GM12878 (cell line): ENCODE measurements at places on chromosomes 6 and 20. TPM values are rescaled to one million over a fixed set of nuclear protein-coding genes. Genes with fewer than 3 reads are reported as not detected.
A peak's percentile ranks its signal among the peaks of the same experiment; 100 is the strongest.

DNA sequence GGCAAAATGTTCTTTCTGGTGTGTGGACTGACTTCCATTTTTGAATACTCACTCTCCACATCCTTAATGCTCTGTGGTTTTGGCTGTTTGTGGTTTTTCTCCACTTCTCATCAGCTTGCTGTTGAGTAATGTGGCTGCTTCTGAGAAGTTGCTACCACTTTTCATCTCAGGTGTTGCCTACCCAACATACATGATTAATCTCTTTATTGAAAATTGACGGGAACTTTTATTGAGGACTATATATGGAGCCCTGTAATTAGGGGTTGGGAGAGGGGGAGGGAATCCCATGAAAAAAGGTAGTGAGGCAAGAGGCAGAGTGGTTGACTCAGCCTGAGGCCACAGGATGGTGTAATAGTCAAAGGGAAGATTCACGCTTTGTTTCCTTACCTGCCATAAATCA, 17.6 kb downstream of the IL22RA2 start:
- peak; percentile 48 for DNase-seq

DNA sequence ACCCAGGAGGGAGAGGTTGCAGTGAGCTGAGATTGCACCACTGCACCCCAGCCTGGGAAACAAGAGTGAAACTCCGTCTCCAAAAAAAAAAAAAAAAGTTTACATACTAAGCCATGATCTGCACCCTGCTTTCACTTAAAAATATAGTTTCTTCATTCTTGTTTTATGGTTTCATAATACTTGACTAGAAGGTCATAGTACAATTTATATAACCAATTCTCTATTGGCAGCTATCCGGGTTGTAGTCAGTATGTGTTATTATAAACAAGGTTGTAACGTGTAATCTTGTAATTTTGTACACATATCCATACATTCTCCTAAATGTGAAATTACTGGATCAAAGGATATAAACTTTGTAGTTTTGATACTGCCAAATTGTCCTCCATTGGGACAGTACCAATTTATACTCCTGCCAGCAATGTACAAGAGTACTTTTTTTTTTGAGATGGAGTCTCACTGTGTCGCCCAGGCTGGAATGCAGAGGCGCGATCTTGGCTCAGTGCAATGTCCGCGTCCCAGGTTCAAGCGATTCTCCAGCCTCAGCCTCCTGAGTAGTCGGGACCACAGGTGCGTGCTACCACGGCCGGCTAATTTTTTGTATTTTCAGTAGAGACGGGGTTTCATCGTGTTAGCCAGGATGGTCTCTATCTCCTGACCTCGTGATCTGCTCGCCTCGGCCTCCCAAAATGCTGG, 144.8 kb downstream of the GJA10 start:
- no peak for DNase-seq

Gene ENPP3
- total RNA-seq, result not detected in 2 replicates

- DNase-seq, result no peak
These were observed 756 bp downstream of the MOXD1 start for GRCh38 chr6:132400555-132400882.

GRCh38 chr20:36400909-36401735, 95.0 kb downstream of the DLGAP4 start:
- no peak for DNase-seq

Gene STXBP5
- total RNA-seq, result 11.1 and 13.2 TPM in 2 replicates

GRCh38 chr6:87684895-87685654, 17.0 kb downstream of the AKIRIN2 start:
- DNase-seq, result no peak

DNA sequence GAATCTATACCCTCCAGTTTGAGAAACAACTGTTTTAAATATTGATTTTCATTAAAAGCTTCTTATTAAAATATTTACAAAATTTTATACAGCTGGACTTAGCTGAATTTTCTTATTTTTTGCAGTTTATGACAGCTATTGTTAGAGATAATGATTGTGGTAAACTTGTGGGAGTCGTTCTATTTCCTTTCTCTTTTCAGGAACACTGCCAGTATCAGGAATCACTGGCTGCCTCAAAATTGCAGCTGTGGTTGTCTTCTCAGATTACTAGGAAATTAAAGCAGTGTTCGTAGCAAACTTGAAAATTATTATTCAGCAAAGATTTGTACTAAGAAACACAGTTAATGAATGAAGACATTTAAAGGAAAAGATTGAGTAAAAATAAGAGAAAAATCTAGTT, 311.0 kb downstream of the CENPW start:
- no peak for DNase-seq

DNA sequence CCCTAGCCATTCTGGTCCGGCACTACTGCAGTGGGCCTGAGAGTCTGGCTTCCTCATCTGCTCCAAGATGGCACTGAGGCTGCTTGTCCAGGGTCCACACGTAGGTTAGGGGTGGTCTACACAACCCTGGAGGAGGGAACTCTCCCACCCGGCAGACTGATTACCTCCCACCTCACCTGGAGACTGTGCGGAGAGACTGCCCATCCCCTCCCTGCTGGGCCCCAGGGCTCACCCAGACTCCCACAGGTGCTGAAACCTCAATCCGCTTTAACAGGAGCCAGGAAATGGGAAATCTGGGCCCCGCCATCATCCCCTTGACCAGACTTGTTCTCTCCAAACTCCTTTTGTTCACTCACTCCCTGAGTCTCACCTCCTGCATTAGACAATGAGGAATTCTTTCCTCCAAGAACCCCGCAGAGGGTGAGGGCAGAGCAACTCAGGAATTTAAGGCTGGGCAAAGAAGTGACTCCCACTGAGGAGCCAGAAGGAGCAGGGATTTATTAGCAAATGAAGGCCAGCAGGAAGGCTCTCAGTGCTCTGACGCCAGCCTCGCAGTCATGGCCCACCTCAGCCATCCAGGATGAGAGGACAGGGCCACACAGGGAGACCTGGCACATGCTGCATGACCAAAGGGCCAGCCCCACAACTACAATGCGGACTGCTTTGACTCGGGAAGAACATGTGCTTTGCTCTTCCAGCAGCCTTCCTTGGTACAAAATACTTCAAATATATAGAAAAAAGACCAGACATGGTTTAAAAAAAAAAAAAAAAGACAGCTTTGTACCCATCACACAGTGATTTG, 53.0 kb downstream of the CDK5RAP1 start:
- DNase-seq, result no peak

Gene PHACTR1
- 66.7 and 69.7 TPM in 2 replicates for total RNA-seq

DNA sequence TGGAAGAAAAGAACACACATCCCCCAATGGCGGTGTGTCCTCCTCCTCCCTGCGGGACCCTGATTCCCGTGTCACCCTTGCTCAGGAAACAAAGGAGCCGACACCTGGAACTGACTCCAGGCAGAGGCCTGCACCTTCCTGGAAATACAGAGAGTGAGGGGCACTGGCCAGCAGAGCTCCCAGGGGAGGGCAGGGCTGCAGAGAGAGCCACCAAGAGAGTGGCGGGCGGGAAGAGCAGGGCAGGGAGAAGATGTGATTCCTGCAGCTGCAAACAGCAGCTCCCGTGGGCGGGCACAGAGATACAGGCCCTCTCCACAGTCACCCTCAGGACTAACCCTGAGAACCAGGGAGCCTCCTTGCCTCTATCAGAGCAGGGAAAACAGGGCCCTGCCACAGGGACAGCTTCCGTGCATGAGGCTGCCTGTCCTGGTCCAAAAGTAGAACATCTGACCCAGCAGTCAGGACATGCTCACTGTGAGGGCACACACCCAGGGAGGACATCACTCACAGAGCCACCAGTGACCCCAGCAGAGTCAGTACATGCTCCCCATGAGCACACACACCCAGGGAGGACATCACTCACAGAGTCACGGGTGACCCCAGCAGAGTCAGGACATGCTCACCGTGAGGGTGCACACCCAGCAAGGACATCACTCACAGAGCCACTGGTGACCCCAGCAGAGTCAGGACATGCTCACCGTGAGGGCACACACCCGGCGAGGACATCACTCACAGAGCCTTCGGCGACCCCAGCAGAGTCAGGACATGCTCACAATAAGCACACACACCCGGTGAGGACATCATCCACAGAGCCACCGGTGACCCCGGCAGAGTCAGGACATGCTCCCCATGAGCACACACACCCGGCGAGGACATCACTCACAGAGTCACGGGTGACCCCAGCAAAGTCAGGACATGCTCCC, 193.1 kb downstream of the DLL1 start:
- DNase-seq, result no peak

Gene RAMACL
- 0.31 TPM in 1 of 2 replicates, not detected in the other for total RNA-seq

Gene SNAP25
- total RNA-seq, result not detected in 2 replicates

DNA sequence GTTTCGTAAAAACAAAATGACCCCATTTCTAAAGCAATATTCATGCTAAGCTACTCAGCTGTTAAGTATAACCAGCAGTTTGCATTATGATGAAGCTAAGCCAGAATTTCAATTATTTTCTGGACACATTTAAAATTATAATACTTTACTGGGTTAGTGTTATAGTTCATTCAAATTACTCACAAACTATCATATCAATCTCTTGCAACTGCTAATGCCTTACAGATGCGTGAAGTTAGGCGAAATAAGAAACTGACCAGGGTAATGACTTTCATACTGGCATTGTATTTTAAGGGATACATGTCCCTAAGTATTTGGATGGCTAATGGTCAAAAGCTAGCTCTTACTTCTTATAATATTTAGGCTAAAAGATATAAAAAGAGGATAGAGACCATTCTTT, 249.6 kb downstream of the TSHZ2 start:
- no peak for DNase-seq

GRCh38 chr20:33415948-33416347, 14.6 kb upstream of the CDK5RAP1 start:
- no peak for DNase-seq

Gene RGS17
- not detected in 2 replicates for total RNA-seq

- DNase-seq, result no peak
These were observed 12.9 kb upstream of the WFDC2 start for GRCh38 chr20:45456632-45457031.

GRCh38 chr6:140960566-140960965, 1172.2 kb upstream of the GJE1 start:
- no peak for DNase-seq

Gene OPN5
- not detected in 2 replicates for total RNA-seq

GRCh38 chr6:31154436-31154835, 3.2 kb downstream of the CCHCR1 start:
- DNase-seq, result no peak

Gene ARMH2
- 0.35 TPM in 1 of 2 replicates, not detected in the other for total RNA-seq

DNA sequence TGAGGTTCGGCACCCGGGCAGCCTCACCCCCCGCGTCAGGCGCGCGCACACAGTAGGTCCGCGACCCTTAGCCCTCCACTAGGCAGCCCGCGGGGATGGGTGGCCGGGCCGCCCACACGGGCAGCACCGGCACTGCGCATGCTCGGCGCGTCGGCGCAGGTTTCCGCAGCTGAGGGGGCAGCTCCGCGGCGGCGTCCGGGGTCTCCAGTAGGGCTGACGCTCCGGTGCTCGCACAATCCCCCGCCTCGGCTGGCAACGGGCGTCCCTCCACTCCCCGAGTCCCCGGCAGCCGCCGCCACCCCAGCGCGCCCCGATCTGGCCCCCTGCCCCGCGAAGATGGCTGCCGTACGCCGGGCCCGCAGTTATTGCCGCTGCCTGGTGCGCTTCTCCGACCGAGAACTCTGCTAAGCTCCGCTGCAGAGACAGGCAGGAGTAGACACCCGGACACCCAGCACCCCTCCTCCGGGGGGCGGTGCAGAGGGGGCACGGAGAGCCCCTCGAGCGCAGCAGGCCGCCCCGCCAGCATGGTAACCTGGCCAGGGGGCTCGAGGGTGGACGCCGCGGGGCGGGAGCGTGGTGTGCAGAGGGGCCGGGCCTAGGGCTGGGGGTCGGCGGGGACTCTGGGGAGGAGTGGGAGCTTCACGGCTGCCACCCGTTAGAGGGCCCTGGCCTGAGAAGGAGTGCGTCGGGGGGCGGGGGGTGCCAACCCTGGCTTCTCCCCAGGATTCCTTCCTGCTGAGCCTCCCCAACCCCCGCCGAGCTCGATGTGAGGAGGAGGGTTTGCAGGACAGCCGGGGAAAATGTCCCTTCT, at the start of gene FBXO9:
Gene FBXO9 (plus strand): TSS at position 139 of the 811 bp plus-strand sequence. CDS start 386 bp downstream, at position 525.
- DNase-seq, result no peak

Gene MCM9
- 11.4 and 11.7 TPM in 2 replicates for total RNA-seq

- DNase-seq, result no peak
These were observed 28.8 kb upstream of the SYNJ2 start for GRCh38 chr6:157952861-157953351.

- no peak for DNase-seq
These were observed 609.5 kb upstream of the ARID1B start for GRCh38 chr6:156167625-156168071.

- no peak for DNase-seq
These were observed 61.7 kb downstream of the TRIM27 start for GRCh38 chr6:28862077-28862476.

DNA sequence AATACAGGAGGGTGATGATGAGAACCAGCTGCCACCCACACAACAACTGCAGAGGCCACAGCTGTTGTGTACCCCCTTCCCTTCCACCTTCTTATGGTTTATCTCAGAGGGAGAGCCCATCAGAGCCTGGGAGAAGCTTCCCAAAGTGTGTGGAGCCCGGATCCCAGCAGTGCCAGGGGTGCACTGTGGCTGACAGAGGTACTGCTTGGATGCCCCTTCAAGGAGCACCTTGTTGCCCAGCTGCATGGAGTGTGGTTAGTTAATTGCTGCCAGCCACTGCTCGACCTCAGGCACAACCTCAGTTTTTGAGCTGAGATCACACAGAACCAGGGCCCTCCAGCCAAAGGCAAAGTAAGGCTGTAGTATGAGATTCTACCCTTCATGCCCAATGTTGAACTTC, 13.0 kb downstream of the PI3 start:
- DNase-seq, result no peak

DNA sequence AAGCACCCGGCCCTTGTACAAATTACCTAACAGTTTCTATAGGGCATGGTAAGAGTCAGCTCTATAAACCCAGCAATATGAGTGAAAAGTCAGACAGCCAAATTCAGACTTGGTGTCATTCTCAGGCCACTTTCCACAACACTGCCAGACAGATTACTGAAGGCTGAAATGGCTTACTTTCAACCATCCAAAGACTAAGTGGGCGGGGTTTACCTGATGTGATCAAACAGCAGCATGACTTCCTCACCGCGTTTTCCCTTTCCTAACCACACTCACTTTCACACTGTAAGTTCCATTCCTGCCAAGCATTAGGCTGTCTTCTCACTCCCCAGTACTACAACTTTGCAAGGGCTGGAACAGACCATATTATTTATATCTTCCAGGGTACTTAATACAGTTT, 85.9 kb downstream of the SMLR1 start:
- DNase-seq, result peak; percentile 21

DNA sequence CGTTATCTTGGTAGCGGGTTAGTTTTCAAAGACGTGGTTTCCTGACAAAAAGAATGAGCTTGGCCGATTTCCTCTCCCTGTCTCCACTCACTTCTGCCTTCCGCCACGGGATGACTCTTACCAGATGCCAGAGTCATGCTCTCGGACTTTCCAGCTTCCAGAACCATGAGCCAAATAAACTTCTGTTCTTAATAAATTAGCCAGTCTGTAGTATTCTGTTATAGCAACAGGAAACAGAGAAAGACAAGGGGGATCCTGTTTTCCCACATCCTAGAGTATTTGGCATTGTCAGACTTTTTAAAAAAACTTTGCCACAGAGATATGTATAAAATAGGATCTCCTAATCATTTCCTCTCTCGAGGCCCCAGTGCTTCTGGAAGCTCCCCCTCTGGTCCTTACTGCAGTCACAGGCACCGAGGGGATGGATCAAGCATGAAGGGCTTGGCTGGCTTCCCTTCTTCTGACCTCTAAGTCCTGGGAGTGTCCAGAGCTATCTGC, 84.9 kb upstream of the NAA20 start:
- DNase-seq, result no peak

- DNase-seq, result no peak
These were observed 46.0 kb downstream of the PLCG1 start for GRCh38 chr20:41183391-41183790.
